Panc1 (cell line): ENCODE measurements at places on chromosomes 5 and 9. TPM values are rescaled to one million over a fixed set of nuclear protein-coding genes. Genes with fewer than 3 reads are reported as not detected.

IFNA13 gene
- not detected for total RNA-seq

CTXN3 gene
- not detected for total RNA-seq

PRDM9 gene
- not detected for total RNA-seq

DNA sequence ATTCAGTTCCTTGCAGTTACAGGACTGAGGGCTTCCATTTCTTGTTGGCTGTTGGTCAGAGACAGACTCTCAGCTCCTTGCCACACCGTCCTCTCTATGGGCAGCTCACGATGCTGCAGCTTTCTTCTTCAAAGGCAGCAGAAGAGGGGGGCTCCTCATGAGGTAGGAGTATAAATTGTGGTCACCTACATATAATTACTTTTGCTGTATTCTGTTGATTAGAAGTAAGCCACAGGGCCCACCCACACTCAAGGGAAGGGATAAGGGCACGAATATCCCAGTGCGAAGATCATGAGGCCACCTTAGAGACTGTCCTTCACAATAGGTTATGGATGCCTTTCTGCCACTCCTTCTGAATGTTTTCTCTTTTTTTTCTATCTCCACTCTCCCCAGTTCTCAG, 43.7 kb upstream of the OSMR start:
- no peaks in the 10 kb centered on the region for H3K36me3 ChIP-seq
- no peak for DNase-seq
- H3K4me3 ChIP-seq, result no peak overlapping the region

DNA sequence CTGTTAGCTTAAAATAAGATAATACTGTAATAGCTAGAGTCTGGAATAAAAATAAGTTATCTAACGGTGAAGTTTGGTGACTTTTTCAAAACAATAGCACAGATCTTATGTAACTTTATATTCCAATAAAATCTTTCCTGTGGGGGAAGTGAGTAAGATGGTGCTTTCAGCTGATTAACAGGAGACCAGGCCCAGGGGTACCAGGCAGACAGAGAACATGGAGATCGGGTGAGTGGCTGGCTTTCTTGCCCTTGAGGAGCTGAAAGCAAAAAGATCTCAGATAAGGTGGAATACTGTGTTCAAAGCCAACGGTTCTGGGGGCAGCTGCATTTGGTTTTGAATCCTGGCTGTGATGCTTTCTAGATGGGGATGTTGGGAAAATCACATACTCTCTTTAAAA, 61.3 kb downstream of the MAT2B start:
- no peak for DNase-seq
- no peak overlapping the region for H3K27ac ChIP-seq
- peaks cover 8% of the 10 kb centered on the region for H3K4me1 ChIP-seq
- H3K4me3 ChIP-seq, result no peak overlapping the region

GRCh38 chr5:120803282-120803681, 339.2 kb downstream of the PRR16 start:
- DNase-seq, result no peak
- H3K4me3 ChIP-seq, result no peak overlapping the region
- H3K4me1 ChIP-seq, result no peaks in the 10 kb centered on the region
- H3K27me3 ChIP-seq, result no peaks in the 10 kb centered on the region
- no peak overlapping the region for H3K27ac ChIP-seq

GRCh38 chr9:110128664-110129329, 79.2 kb downstream of the C9orf152 start:
- no peaks in the 10 kb centered on the region for H3K27me3 ChIP-seq
- no peak overlapping the region for H3K27ac ChIP-seq
- peaks cover 5% of the 10 kb centered on the region; the same call in 1 of the 2 replicates for H3K4me1 ChIP-seq
- H3K36me3 ChIP-seq, result no peaks in the 10 kb centered on the region

GRCh38 chr9:88922091-88922490, 69.2 kb upstream of the S1PR3 start:
- H3K27me3 ChIP-seq, result no peaks in the 10 kb centered on the region
- no peak for DNase-seq
- H3K4me3 ChIP-seq, result no peak overlapping the region
- no peak overlapping the region for H3K27ac ChIP-seq

GRCh38 chr5:152686931-152687330, 281.9 kb upstream of the NMUR2 start:
- H3K27ac ChIP-seq, result no peak overlapping the region
- no peaks in the 10 kb centered on the region for H3K36me3 ChIP-seq
- H3K4me3 ChIP-seq, result no peak overlapping the region
- no peaks in the 10 kb centered on the region for H3K27me3 ChIP-seq
- no peaks in the 10 kb centered on the region for H3K4me1 ChIP-seq

- H3K27me3 ChIP-seq, result no peaks in the 10 kb centered on the region
- no peak overlapping the region for H3K27ac ChIP-seq
- H3K36me3 ChIP-seq, result no peaks in the 10 kb centered on the region
- no peak overlapping the region for H3K4me3 ChIP-seq
- no peaks in the 10 kb centered on the region for H3K4me1 ChIP-seq
These were observed 29.2 kb downstream of the GARNL3 start for GRCh38 chr9:127293767-127294166.

DNA sequence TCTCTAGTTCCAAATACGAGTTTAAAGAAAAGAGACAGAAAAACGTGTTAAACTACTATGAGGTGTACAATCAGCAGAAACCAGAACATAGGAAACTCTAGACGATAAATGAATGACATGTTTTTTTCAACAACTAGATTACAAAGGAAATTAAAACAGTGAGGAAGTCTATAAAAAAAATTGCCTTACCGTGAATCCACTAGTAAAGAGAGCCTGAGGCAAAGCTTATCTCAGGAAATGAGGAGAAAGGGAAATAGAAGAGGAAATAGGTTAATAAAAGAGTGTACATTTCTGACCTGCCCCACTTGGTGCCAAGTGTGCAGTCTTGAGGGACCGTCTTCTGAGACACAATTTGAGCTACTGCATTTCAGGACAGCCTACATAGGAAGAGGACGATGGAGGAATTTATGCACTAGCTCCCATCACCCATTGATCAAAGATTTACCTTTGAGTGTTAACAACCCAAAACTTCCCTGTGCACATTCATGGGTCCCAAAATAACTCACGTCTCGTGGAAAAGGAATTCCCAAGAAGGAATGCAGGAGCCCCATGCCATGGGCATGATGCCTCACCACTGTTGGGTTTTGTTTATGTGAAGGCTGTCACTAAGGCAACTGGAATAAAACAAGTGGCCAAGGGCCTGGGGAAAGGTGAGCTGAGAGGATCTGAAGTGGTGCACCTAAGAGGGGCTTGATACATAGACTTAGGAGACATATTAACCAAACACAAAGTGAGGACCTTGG, 53.6 kb upstream of the SLC1A3 start:
- no peak overlapping the region for H3K4me3 ChIP-seq
- no peak overlapping the region for H3K27ac ChIP-seq
- H3K36me3 ChIP-seq, result no peaks in the 10 kb centered on the region
- no peaks in the 10 kb centered on the region for H3K4me1 ChIP-seq
- no peak for DNase-seq

- no peak within 1 kb of the TSS for H3K27ac ChIP-seq
- H3K27me3 ChIP-seq, result peaks cover 60% of the 10 kb centered on the region
- no peaks in the 10 kb centered on the region for H3K4me1 ChIP-seq
- no peaks in the 10 kb centered on the region; the same call in 1 of the 2 replicates for H3K36me3 ChIP-seq
These were observed at the start of gene ADGRV1 for GRCh38 chr5:90558344-90559192. TSS of gene ADGRV1 (plus strand) at chr5:90558797. CDS start at chr5:90558896, 99 bp downstream.

DNA sequence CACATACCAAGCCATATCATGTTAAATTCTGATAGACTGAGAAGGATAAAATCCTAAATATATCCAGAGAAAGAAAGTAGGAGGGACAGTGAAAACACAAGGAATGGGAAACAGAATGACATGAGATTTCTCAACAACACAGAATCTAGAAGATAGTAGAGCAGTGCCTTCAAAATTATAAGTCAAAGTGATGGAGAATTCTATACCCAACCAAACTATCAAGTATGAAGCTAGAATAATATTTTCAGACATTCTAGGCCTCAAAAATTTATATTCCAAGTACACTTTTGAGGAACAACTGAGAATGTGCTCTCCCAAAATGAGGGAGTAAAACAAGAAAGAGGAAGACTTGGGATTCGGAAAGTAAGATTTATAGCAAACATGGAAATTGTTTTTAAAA, 10.9 kb upstream of the TTLL11 start:
- no peak for DNase-seq
- H3K4me3 ChIP-seq, result no peak overlapping the region
- H3K4me1 ChIP-seq, result no peaks in the 10 kb centered on the region

DNA sequence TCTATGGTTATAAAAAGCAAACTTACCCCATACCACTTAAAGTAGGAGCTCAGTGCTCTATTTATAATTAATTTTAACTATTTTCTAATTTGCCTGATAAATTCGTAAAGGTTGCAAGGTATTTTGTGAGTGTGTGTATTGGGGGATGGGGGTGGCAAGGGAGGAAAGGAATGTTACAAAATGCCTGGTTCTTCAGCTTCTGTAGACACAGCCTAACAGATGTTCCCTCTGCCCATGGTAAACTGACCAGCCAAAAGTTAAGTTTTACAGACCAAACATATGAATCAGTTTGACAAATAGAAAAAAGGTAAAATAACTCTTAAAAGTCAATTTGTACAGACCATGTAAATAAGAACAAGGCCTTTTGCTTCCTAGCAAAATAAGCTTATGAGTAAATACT, 232.6 kb downstream of the KIAA0825 start:
- H3K27me3 ChIP-seq, result no peaks in the 10 kb centered on the region
- H3K36me3 ChIP-seq, result no peaks in the 10 kb centered on the region
- DNase-seq, result no peak
- no peak overlapping the region for H3K27ac ChIP-seq

- peak; percentile 15 for DNase-seq
- no peaks in the 10 kb centered on the region for H3K4me1 ChIP-seq
- H3K27ac ChIP-seq, result no peak overlapping the region
- H3K4me3 ChIP-seq, result no peak overlapping the region
- H3K27me3 ChIP-seq, result no peaks in the 10 kb centered on the region
These were observed 216.2 kb upstream of the CLINT1 start for GRCh38 chr5:158074992-158075769.

- H3K4me1 ChIP-seq, result no peaks in the 10 kb centered on the region
- H3K36me3 ChIP-seq, result no peaks in the 10 kb centered on the region
- no peak overlapping the region for H3K27ac ChIP-seq
- no peaks in the 10 kb centered on the region for H3K27me3 ChIP-seq
- H3K4me3 ChIP-seq, result no peak overlapping the region
- no peak for DNase-seq
These were observed 95.8 kb upstream of the RARS1 start for GRCh38 chr5:168390491-168390890.

- no peaks in the 10 kb centered on the region for H3K4me1 ChIP-seq
- no peak overlapping the region for H3K4me3 ChIP-seq
- H3K27me3 ChIP-seq, result no peaks in the 10 kb centered on the region
- no peaks in the 10 kb centered on the region for H3K36me3 ChIP-seq
These were observed 38.6 kb downstream of the TGFBI start for GRCh38 chr5:136067422-136067821.
